ENCODE measurements at places on chromosomes 5 and 9. TPM values are rescaled to one million over a fixed set of nuclear protein-coding genes. Genes with fewer than 3 reads are reported as not detected.

The PKD2L2 gene
- not detected for total RNA-seq

The RMND5B gene
- 26.0 TPM for total RNA-seq

The PAEP gene
- total RNA-seq = not detected

The SLC22A4 gene
- 2.0 TPM for total RNA-seq

The CARTPT gene
- total RNA-seq = not detected

The SLC27A4 gene
- 5.7 TPM for total RNA-seq

The PDE8B gene
- not detected for total RNA-seq
